ENCODE measurements at places on chromosomes 3 and 15. TPM values are rescaled to one million over a fixed set of nuclear protein-coding genes. Genes with fewer than 3 reads are reported as not detected.

ASB14 gene
- not detected for total RNA-seq

ACKR4 gene
- total RNA-seq: not detected

GRAMD1C gene
- total RNA-seq: 0.47 TPM

STARD9 gene
- total RNA-seq: 7.6 TPM

GRCh38 chr3:45844616-45845015 is 2.7 kb upstream of the LZTFL1 start:
- no peak for DNase-seq

DNA sequence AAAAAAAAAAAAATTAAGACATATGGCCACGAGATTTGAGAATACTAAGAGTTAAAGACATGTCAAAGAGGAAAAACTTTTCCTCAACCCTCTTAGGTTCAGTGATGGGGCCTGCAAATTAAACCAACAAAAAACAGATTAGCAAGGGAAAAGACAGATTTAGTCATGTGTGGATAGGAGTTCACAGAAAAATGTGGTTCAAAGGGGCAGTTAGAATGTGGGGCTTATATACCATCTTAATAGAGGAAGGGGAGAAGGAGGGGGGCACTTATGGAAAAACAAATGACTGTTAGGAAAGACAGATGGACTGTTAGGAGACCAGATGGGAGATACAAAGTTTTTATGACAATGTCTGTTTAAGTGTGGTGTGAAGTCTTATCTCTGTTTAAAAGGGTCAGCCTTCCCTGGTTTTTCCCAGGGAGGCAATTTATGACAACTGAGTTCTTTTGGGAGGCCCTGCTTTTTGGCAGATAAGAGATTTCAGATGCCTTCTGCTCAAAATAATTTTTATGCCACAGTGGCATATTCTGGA is 68.7 kb upstream of the FURIN start:
- no peak for DNase-seq

DNA sequence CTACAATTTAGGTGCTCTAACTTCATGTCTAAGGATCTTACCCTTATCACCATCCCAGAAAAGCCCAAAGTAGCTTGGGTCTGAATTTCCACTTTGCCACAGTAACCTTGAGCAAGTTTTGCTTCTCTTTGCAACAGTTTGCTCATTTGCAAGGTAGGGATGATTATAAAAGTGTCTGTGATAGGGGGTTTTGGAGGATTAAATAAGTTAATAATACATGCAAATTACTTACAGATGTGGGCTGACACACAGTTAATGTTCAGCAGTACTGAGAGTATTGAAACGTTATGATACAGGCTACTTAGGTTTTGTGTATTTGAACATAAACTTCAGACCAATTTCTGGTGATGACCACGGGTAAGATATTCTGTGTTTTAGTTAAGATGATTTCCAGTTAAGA is 444.7 kb upstream of the TPRG1 start:
- DNase-seq: no peak

- DNase-seq: no peak
Measured at GRCh38 chr15:90716317-90716975, 700 bp upstream of the BLM start.

- no peak for DNase-seq
Measured at GRCh38 chr3:53545310-53545995, 51.0 kb downstream of the CACNA1D start.
